ENCODE measurements at places on chromosomes 12 and 14.
A peak's percentile ranks its signal among the peaks of the same experiment; 100 is the strongest.

GRCh38 chr14:81535396-81536164 is 1.9 kb upstream of the SEL1L start:
- DNase-seq: no peak
- H3K27ac ChIP-seq: peak overlapping the region; percentile 87
- no peaks in the 10 kb centered on the region for H3K27me3 ChIP-seq
- peaks cover 22% of the 10 kb centered on the region for H3K4me1 ChIP-seq
- H3K36me3 ChIP-seq: no peaks in the 10 kb centered on the region

DNA sequence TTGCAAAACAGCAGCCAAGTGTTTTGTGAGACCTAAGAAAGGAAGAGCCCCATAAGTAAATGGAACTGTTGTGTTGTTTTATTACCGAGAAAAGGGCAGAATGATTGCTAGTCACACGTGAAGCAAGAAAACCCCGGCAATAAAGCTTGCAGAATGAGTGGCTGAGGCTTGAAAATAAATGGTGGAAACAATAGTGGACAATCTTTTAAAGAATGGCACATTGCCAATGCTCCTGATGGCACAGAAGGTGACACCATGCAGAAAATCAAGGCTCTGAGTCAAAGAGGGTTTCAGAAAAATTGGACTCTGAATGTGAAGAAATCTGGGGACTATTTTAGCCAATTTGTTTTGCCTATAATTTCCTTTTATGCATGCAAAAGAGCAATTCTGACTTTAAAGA is 4.0 kb upstream of the AQP2 start:
- no peaks in the 10 kb centered on the region for H3K36me3 ChIP-seq
- DNase-seq: no peak
- no peak overlapping the region for H3K4me3 ChIP-seq
- H3K4me1 ChIP-seq: no peaks in the 10 kb centered on the region
- H3K27ac ChIP-seq: no peak overlapping the region

- H3K27me3 ChIP-seq: no peaks in the 10 kb centered on the region
- H3K4me3 ChIP-seq: no peak overlapping the region
- H3K36me3 ChIP-seq: no peaks in the 10 kb centered on the region
- H3K27ac ChIP-seq: no peak overlapping the region
Observed at GRCh38 chr14:90756755-90757345, 59.4 kb downstream of the TTC7B start.

- H3K4me1 ChIP-seq: no peaks in the 10 kb centered on the region
- no peak overlapping the region for H3K4me3 ChIP-seq
- no peak for DNase-seq
- H3K27me3 ChIP-seq: no peaks in the 10 kb centered on the region
- no peaks in the 10 kb centered on the region for H3K36me3 ChIP-seq
- H3K27ac ChIP-seq: no peak overlapping the region
Observed at GRCh38 chr12:67042697-67043131, 226.4 kb upstream of the CAND1 start.

DNA sequence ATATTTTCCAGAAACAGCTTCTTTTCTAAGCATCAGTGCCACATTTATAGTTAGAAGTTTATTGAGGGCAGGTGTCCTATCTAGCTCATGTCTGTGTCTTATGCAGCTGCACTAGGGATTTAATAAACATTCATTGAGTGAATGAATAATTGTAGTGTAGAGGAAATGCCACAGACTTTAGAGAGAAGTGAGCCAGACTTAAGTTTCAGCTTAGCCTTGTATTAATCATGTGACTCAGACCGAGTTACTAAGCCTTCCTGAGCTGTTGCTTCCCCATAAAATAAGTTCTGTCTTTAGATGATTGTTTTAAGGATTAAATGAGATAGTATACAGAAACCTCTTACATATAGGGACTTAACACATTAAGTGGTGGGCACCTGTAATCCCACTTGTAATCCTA is 236.1 kb upstream of the DDHD1 start:
- DNase-seq: no peak
- no peak overlapping the region for H3K4me3 ChIP-seq
- no peaks in the 10 kb centered on the region for H3K36me3 ChIP-seq
- no peak overlapping the region for H3K27ac ChIP-seq

DNA sequence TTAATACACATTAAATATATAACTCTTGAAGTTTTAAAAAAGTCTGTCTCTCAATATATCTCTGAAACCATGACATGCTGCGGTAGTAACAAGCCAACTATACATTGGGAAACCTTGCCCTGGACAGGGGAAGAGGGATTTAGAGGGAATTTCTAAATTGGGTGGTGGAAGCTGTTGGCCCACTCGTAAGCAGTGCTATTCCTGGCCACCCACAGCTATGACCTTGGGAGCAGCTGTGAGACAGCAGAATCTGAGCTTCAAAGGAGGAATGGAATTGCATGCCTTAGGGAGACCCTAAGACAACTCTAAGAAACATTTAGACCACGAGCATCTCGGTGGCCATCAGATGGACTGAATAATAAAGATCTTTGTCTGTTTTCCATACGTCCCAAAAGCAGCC is 15.8 kb upstream of the GCH1 start:
- no peak for DNase-seq
- no peaks in the 10 kb centered on the region for H3K27me3 ChIP-seq
- no peaks in the 10 kb centered on the region for H3K4me1 ChIP-seq
- H3K27ac ChIP-seq: no peak overlapping the region
- H3K36me3 ChIP-seq: no peaks in the 10 kb centered on the region
- H3K4me3 ChIP-seq: no peak overlapping the region

GRCh38 chr12:124703856-124704255 is 136.4 kb upstream of the NCOR2 start:
- no peaks in the 10 kb centered on the region for H3K36me3 ChIP-seq
- no peak overlapping the region for H3K27ac ChIP-seq
- no peak overlapping the region for H3K4me3 ChIP-seq
- DNase-seq: no peak

DNA sequence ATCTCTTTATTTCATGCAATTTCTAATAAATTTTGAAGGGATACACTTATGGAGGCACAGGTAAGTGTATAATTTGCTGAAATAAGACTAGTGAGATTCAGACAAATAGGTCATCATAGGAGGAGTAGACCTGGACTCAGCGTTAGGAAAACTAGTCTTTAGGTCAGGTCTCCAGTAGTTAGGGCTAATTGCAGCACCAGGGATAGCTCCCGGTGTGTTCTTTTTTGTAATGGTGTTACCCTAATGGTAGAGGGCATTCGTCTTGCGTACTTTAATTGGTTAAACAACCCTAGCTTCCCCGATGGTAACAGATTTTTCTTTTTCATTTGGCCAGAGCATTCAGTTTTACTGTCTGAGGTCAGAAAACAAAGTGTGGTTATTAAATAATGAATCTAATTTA is 64.9 kb downstream of the ARID2 start:
- no peak overlapping the region for H3K27ac ChIP-seq
- H3K4me3 ChIP-seq: no peak overlapping the region
- no peaks in the 10 kb centered on the region for H3K36me3 ChIP-seq

DNA sequence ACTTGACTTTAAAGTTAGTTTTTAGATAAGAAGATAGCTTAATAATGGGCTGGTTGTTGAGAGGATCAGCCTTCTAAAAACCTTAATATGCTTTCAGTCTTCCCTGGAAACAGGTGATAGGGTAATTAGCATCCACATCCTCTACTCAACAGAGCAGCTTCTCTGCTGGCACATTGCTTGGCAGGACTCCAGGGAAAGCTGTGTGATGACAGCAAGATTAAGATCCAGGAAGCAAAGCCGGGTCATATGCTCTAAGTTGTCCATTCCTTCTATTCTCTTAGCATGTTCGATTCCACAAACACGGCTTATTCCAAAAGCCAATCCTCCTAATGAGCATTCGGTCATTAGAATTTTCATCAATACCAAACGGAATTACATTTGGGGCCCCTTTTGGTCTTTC is 87.0 kb downstream of the HMGA2 start:
- H3K36me3 ChIP-seq: no peaks in the 10 kb centered on the region
- H3K27ac ChIP-seq: no peak overlapping the region
- H3K4me1 ChIP-seq: no peaks in the 10 kb centered on the region
- H3K4me3 ChIP-seq: no peak overlapping the region
- no peaks in the 10 kb centered on the region for H3K27me3 ChIP-seq

DNA sequence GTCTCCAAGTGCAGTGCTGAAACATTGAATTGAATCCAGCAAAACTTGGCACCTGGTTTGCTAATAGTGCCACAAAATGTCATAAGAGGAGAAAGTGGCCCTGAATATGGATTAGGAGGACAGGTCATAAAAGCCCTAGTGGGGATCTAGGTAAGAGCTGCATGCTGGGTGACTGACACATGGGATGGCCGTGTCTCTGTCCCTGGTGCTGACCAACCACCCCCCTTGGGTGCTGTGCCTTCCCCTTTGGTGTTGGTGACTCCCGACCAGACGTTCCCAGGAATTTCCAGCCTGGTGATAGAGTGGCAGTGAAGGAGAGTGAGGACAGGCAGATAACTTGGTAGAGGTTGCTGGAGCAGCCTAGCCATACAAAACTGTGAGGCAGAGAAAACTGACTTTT is 142.8 kb downstream of the VRK1 start:
- H3K36me3 ChIP-seq: no peaks in the 10 kb centered on the region
- DNase-seq: no peak
- no peaks in the 10 kb centered on the region for H3K27me3 ChIP-seq
- no peak overlapping the region for H3K27ac ChIP-seq

DNA sequence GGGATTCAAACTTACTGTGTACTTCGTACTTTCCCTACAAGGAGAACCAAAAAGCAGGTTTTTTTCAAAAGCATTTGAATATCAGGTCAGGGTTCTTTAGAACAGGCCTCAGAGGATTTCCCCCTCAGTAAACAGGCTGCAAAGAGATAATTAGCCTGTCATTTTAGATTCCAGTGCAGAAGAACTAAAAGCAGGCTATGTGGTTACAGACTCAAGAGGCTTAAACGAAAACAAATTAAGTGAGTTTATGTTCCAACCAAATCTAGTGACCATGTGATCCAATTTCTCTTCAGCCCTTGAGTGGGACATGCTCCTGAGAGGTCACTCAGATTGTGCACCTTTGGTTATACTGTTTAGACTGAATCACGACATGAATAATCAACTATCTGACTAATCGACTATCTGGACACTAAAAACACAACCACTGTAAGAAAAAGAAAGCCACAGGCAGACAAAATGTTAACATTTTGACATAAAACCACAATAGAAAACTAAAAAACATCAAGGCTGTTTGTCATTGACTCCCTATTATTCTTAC is 4.5 kb downstream of the TMED8 start:
- H3K36me3 ChIP-seq: no peaks in the 10 kb centered on the region
- H3K27ac ChIP-seq: no peak overlapping the region
- no peak for DNase-seq
- no peak overlapping the region for H3K4me3 ChIP-seq

DNA sequence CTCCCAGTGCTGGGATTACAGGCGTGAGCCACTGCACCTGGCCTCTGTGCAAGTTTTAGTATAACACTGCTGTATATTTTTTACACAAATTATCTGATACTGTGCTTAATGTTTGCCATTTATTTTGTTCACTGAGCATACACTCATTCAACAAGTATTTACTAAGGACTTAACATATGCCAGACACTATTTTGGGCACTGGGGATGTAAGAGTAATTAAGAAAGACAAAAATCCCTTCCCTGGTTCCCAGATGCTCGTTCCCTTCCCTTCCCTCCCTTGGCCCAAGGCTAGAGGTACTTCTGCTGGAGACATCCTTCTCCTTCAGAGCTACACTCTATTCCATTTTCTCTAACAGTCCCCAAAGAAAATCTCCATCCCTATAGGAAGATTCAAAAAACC is 12.5 kb downstream of the CIT start:
- H3K27ac ChIP-seq: no peak overlapping the region
- DNase-seq: no peak
- no peaks in the 10 kb centered on the region for H3K36me3 ChIP-seq
- no peak overlapping the region for H3K4me3 ChIP-seq
- H3K4me1 ChIP-seq: no peaks in the 10 kb centered on the region

DNA sequence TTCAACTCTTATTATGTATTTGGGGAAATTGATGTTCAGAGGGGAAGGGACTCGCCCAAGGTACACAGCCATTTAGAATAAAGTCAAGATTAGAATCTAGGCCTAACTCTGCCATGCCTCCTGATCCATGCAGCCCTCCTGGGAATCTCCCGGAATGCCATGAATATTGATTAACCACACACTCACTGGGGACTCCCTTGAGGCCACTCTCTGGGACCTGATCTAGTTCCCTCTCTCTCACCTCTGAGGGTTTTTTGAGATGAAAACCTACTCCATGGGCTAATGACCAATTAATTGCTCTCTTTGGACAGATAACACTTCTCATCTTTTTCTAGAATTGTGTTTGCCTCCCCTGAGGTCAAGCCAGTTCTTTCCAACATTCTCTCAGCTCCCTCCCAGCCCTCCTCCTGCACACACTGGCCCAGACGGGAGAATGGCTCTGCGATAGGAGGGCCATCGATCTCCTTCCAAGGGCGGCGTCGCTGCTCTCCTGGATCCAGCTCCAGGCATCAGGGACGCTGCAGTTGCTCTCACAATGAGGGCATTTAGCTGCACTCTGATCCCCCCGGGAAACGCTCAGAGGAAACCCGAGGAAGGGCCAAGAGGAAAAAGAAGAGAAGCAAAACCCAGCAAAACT is 22.6 kb downstream of the WSCD2 start:
- no peak for DNase-seq
- no peak overlapping the region for H3K27ac ChIP-seq
- no peaks in the 10 kb centered on the region for H3K36me3 ChIP-seq
- no peak overlapping the region for H3K4me3 ChIP-seq
- no peaks in the 10 kb centered on the region for H3K4me1 ChIP-seq

DNA sequence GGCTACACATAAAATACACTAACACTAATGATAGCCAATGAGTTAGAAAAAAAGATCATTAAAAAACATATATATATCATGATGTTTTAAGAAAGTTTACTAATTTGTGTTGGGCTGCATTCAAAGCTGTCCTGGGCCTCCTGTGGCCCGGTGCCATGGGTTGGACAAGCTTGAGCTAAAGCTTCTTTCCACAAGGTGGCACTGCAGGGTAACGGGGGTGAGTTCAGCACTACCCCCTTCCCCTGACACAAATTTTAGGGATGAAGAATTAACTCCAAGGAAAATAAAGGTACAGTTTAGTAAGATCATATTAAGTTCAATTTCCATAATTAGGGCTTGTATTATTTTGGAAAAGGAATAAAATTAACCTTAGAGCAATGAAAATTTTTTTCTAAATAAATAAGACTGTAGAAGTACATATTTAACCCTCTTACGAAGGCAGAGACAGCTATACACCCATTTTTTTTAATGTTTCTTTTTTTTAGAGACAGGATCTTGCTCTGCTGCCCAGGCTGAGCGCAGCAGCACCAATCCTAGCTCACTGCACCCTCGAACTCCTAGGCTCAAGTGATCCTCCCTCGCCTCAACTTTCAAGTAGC is 38.9 kb downstream of the PPP1R13B start:
- H3K36me3 ChIP-seq: no peaks in the 10 kb centered on the region
- no peaks in the 10 kb centered on the region for H3K27me3 ChIP-seq
- no peak overlapping the region for H3K4me3 ChIP-seq
- no peak overlapping the region for H3K27ac ChIP-seq
- H3K4me1 ChIP-seq: peaks cover 8% of the 10 kb centered on the region
- DNase-seq: peak; percentile 87

All from pancreas (tissue), 10 donors.